Stimulated activated CD8-positive, alpha-beta memory T cell treated with anti-CD3 and anti-CD28 coated beads, Interleukin-4, amount 100 ng/mL, for 4 hours (primary cell): ENCODE measurements at places on chromosomes 12 and 14.

DNA sequence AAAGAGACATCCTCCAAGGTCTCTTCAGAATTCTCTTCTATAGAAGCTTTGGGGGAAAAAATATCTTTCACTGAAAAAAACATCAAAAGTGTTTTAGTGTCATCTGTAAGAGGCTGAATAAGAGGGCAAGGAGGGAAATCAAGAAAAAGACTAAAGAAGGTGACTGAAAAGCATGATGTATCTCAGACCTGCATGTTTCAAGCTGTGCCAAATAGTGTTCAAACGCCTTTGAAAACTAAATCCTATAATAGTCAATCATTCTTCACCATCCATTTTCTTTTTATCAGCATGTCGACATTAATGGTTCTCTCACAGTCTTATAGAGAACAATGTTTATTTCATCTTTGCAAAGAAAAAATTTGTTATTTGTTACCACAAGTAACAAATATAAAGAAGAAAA lies 94.5 kb downstream of the CEP128 start:
- no peak for DNase-seq

GRCh38 chr12:83793616-83794015 lies 1106.9 kb downstream of the TMTC2 start:
- DNase-seq: no peak

DNA sequence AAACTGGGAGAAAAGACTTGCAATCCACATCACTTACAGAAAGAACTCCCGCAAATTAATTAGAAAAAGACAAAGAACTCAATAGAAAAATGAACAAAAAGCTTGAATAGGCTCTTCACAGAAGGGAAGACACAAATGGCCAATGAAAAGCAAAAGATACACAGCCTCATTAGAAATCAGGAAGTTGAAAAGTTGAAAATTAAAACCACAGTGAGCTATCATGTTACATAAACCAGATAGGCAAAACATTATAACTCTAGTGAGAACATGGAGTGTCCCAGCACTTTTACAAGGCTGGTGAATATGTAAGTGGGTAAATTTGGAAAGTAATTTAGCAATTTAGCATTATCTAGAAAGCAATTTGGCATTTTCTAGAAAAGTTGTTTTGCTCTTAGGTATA lies 158.4 kb upstream of the RASSF8 start:
- DNase-seq: no peak

DNA sequence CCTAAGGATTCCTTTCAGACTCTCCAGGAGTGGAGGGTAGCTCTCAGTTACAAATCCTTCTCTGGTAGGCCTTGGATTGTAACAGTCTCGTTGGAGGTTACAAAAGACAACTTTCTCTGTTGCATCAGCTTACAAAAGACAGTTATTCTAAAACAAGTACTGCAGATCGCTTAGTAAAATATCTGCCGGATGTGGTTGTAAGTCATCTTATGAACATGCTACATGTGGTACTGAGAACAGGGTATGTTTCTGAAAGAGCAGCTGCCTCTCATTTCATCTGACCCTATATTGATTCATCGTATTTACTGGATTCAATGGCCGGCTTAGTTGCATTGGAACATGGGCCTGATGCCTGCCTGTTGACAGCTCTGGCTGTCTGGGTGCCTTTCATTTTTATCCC lies 157.4 kb downstream of the PTCSC3 start:
- no peak for DNase-seq

GRCh38 chr14:56817396-56817921 lies 7.2 kb upstream of the OTX2 start:
- no peak for DNase-seq

- no peak for DNase-seq
Measured at GRCh38 chr12:80698256-80698655, 9.2 kb upstream of the MYF6 start.

DNA sequence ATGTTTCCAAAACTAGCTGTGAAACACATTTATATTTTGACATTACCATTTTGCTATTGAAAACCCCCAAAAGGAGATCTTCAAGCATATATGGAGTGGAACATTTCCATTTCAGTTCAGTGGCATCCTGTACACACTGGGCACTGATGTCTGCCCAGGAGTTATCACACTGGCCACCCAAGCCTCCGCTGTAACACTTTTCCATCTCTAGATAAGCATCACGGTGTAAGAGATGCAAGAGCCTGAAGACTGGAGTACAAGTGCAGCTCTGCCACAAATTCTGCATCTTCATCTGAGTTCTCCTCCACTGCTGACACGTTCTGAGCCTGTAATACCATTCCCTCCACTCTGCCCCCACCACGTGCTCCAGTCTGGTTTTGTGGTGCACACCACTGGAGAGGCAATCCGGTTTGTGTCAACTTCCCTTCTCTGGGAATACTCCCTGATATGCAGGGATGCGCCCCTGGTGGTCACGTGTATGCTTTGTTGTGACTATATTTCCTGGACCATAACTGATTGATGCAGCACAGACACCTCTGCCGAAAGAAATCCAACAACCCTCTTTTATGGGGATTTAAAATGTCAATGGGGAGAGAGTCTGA lies 12.7 kb downstream of the SPTLC2 start:
- DNase-seq: no peak

DNA sequence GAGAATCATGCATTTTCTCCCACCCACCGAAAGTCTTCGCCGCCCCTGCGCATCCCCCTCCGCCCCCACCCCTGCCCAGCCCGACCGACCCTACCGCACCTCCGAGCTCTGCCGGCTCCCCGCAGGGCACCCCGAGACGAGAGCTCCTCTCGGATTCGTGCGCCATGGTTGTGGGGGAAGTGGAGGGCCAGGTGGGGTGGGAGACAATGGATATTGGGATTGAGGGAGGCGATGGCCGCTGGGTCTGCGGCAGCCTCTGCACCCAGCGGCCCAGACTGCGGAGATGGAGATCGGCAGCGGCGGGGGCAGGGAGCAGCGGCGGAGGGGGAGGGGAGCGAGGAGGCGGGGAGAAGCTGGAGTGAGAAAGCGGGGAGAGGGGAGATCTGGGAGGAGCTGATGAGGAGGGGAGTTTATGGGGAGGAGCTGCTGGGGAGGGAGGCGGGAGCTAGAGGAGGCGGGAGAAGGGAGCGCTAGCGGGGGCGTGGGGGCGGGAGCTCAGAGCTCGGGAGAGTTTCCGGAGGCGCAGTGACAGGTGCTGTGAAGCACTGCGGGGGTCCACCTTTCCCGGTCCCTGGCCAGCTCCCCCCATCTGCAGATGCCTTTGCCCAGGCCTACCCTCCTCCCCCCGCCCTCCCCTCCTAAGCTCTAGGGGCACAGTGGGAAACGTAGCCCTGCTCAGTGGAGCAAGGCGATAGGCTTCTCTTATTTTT lies at the start of gene SALL2:
TSS of gene SALL2 (minus strand) at position 385 of the 710 bp plus-strand sequence. CDS start at position 166, 219 bp downstream.
- DNase-seq: peak; percentile 50

DNA sequence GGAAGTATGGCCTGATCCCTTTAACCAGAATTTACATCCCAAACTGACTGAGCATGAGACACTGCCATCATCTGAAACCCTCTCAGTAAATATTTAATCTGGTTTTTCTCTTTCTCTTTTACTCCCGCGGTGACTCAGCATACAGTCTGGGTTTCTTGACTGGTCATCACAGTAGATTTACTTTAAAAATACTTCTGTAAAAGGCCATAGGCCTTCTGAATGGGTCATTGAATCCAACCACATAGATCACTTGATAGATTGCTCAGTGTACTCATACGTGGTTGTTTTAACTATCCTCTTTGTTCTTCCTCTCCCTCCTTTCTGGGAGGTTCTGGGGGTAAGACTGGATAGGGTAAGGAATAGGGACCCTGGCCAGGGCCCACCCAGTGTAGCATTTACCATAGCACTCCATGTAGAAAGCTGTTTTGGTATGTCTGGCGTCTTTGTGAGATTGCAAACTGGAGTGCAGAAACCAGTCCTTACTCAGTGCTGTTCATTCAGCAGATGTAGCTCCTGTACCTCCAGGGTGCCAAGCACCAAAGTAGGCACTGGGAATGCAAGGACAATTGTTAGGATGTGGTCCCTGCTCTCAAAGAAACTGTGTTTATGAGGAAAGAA lies 165.7 kb downstream of the SRGAP1 start:
- DNase-seq: no peak

GRCh38 chr14:33958605-33959226 lies 7.8 kb upstream of the EGLN3 start:
- DNase-seq: no peak

GRCh38 chr14:74911704-74912103 lies 11.4 kb downstream of the RPS6KL1 start:
- no peak for DNase-seq

DNA sequence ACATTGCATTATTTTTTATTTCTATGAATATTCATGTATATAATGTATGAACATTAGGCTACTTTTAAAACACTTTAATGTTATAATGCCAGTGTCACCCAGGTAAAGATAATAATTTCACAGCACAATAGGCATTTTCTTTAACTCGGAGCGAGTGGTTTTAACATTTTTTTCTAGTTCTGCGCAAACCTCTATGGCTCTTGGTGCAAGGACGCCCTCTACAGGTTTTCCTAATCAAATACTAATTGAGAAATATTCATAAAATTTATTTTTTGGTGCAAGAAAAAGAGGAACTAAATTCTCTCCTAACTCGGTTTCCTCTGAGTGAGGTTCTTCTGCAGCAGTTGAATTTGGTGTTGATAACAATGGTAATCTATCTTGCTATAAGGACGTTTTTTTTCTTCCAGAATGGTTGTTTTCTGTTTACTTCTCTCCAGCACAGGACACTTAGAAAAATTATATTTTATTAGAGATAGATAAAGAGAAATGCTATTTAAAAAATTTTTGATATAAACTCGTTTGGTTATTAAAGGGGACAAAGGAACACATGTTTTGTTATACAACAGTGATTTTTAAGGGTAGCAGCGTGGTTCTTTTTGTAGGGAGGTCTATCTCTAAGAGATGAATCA lies 2.4 kb upstream of the WIF1 start:
- no peak for DNase-seq

DNA sequence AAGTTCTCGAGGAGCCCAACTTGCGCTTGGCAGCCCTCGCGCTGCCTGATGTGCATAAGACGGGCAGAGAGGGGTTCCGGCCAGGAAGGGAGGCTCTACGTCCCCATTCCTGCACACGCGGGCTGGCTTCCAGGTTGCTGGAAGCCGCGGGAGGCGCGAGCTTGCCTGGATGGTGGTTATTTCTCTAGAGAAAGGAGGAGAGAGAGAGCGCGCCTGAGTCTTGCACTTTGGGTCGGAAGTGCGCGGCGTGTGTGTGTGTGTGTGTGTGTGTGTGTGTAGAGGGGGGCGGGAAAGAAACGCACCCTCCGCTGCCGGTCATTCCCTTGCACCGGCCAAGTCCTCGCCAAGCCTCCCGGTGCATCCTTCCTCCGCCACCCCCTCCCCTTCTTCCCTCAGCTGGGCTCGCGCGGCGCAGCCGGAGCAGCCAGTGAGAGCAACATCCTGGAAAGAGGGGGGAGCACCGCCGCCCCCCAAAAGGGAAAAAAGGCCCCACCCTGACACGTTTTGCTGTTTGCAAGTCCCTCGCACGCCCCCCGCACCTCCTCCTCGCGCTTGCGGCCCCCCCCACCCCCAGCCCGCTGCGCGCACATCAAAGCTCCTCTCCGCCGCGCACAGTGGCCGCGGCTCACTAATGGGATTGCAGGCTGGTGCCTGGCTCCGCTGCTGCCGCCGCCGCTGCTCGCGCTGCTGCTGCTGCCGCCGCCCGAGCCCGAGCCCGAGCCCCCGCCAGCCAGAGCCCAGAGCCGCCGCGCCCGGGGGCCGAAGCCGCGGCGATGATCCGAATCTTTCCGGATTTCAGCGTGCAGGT lies 4.4 kb upstream of the NPAS3 start:
- DNase-seq: no peak

DNA sequence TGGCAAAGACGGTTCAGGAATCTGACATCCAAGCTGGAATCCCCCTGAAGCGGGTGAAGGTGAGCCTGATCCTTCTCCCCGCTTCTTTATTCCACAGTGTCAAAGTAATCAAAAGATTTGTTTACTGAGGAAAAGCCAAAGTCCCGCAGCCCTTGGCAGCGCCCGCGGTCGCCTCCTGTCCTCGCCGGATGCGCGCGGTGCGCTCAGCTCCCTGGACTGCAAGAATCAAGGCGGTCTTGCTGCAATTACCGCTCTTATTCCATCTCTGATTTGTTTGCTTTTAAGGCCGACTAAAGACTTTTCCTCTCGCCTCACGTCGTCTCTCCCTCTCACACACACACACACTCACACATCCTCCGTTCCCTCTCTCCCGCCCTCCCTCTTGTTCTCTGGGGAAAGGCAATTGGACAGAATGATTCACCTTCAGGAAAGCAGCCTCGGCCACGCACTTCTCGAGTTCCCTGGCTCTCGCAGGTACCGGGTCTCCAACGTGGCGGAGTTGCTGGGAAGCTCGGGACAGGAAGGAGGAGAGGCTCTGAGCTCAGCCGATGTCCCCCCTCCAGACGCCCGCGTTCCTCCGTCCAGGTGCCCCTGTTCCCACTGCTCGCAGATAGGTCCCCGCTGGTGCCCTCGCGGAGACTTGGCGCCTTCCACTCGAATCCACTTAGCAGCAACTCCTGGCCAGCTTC lies 68.6 kb upstream of the USP15 start:
- DNase-seq: no peak

DNA sequence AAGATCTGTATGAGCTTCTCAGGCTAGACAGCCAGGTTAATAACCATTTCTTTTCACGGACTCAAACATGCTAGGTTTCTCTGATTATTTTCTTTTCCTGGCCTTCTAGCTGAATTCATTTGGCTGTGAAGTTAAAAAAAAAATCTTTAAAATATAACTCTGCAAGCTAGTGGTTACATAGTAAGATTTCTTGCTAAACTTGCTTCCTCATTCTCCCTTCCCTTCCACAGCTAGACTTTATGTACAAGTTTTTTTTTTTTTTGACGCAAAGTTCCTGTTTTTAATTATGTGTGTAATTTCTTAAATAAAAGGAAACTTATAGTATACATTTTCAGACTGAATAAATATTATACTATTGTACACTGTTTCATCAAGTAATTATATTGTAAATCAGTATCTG lies 145.4 kb downstream of the TMTC2 start:
- DNase-seq: no peak

DNA sequence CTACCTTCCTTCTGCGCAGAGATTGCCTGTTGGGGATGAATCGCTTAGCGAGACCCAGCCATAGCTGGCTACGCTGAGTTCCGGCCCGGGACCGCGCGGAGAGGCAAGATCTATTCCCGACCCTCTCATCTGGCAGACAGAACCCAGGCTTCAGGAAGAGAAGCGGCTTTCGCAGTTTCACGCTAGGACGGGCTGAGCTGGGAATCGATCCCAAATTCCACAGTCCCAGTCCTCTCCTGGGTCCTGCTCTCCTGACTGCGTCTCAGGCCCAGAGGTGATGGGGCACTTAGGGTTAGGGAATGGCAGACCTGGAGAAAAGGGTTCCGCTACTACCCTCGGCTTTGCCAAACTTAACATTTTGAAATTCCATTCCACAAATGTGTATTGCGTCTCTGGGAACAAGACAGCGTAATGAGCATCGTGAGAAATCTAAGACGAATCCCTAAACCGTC lies 2.8 kb downstream of the PTPN21 start:
- DNase-seq: no peak

GRCh38 chr12:11833174-11833895 lies 183.9 kb downstream of the ETV6 start:
- DNase-seq: no peak

DNA sequence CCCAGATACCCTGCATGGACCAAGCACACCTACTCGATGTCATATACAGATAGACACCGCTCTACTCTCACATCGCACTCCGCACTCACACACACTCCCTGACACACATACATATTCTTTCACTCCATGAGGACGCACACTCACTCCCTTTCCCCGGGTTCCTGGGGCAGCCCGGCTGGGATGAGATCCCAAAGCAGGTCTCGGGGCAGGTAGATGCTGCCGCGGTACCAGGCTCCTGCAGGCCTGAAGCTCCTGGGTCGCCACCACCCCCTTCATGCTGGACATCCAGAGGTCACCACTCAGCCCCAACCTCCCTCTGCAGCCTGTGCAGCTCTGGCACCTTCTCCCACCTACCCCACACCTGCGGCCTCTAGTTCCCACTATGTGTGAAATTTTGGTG lies 2.3 kb downstream of the C1QL4 start:
- no peak for DNase-seq
